Fibroblast of skin of right biceps (primary cell): ENCODE measurements at places on chromosomes 1 and 21.

- DNase-seq, result no peak
Observed at GRCh38 chr1:166579557-166580501, 259.4 kb upstream of the POGK start.

- DNase-seq, result peak; percentile 70
Observed at GRCh38 chr1:61388566-61388965, 306.2 kb downstream of the NFIA start.

DNA sequence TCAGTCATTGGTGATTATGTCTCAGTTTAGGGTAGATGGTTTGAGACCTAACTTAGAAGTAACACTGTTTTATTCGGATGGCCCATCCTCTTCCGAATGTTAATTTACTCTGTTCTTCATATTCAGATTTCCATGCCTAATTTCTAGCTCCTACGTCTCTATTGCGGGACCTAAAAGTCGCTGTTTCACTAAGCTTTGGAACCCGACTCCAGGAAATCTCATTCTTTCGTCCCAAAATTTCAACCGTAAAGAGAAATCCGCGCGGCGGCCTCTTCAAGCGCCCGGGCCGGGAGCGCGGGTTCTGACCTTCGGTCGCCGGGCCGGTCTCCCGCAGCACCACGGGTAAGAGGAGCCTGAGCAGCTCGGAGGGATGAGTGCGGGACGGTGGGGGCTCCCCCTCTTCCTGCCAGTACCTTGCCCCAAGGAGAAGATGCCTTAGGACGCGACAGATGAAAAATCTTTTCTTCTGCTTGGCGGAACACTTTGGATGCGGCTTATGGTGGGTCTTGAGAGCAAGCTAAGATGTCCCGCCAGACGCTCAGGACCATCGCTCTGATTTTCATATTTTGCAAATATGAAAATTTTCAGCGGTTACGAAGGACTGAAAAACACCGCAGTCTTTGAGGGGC lies 128.7 kb downstream of the PPIAL4G start:
- no peak for DNase-seq

DNA sequence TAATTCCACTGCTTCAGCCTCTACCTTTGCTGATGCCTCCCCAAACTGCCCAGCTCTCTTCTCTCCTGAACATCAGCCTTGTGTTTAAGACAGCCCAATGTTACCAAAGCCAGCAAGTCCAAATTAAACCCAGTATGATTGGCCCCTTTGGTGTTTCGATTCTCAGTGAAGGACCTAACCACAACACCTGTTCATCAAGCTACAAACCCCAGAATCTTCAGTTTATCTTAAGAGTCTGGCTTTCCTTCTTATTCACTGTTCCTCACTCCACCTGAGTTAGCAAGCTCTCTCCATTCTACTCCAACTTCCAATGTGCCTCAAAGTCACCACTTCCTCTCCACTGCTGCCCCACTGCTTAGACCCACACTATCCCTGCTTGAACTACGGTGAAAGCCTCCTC lies 25.5 kb upstream of the ITPKB start:
- no peak for DNase-seq

- peak; percentile 53 for DNase-seq
Observed at GRCh38 chr1:201561601-201562000, 22.7 kb downstream of the NAV1 start.

DNA sequence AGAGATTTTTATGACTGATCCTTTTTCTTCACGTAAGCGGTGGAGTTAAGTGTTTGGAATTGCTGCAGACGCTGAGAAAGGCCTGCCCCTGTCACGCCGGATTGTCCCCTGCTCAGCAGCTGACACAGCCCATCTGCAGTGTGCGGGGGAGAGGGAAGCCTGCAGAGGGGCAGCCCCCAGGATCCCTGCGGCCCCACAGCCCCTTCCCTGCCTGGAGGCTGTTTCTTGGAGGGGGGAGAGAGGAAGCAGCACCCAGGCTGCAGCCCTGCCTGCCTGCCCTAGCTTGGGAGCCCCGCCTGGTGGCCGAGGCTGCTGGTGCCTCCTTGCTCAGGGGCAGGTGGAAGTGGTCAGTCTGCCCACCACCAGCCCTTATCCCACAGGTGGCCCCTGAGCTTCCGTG lies 50.7 kb downstream of the PRDM16 start:
- DNase-seq, result no peak

DNA sequence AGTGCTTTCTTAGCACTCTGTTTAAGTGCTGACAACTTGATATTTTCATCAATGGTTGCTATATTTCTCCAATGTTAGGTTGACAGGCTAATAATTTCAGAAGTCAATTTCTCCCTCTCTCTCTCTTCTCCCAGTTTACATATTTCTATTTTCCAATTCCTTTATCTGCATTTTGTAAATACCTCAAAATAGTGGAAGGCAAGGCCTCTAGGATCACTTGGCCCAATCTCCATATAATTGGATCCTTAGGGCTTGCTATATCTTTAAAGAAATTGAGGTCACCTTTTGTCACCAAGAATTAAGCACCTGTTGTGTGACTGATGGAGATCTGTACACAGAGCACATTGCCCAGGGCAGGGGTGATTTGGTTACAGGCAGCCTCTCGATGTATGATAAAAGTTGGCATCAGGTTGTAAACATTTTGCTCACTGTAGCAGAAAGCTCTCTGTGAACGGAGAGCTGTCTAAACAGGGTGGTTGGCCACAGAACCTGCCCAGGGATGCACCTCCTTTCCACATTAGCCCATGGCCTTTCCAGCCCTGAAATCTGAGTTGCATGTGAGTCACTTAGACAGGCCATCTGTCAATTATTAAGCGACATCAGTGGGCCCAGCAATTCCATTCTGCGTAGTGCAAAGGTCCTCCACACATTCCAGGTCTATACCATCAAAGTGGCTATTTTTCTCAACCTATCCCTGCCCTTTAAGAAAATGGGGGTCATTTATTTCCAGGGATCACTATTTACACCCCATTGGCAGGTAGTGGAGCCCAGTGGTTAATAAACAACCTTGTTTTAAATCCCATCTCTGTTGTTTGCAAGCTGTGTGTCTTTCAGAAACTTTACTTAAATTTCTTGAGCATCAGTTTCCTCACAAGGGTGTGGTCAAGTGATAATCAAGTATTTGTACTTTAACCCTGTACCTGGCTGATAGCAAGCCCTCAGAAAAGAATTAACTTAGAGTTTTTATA lies 29.1 kb upstream of the IRF2BP2 start:
- no peak for DNase-seq

DNA sequence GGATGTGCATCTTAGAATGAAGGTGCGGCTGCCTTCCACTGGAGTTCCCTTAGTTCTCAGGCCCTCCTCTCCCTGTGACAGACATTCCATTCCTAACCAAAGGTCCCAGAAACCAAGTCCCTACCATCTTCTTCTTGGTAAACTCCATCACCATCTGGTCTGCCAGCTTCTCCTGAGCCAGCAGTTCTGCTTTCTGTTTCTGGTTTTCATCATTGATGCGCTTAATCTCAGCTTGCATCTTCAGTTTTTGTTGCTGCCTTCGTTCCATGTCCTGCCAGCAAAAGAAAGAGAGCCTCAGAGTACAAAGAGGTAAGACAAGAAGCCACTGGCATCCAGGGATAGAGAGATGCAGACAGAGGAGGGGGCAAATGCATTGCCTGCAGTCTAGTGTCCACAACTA lies 18.0 kb upstream of the VSIG8 start:
- DNase-seq, result no peak

- no peak for DNase-seq
Observed at GRCh38 chr1:52229494-52229893, 87.6 kb downstream of the ZFYVE9 start.

- DNase-seq, result peak; percentile 99
Observed at GRCh38 chr1:49060766-49061165, 284.1 kb upstream of the BEND5 start.

DNA sequence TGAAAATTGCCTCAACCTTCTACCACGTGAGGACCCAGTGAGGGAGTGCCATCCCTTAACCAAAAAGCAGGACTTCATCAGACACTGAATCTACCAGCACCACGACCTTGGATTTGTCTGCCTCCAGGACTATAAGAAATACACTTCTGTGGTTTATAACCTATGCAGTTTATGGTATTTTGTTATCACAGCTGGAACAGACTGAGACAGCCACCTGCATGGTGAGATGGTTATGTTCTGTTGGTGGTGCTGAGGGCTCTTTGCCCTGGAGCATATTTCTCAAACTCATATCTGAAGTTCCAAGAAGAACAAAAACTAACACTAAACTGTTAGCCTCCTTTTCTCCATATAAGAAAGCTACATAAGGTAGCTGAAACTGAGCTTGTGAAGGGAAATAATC lies 69.8 kb upstream of the RGS18 start:
- no peak for DNase-seq

DNA sequence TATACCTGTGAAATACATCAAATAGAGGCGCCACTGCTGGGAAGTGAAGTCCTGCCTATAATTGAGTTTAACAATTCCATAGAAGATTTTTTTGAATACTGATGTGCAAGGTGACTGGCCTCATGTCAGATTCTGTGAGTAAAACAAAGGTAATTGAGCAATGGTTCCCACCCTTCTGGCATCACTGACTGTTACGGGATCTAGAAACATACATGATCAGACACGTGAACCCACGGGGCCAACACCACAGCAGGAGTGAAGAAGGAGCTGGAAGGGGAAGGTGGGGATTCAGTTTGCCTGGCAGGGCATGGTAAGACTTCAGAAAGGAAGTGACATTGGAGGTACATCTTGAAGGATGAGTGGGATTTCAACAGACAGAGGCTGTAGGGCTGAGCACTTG lies 270.2 kb downstream of the DISC1 start:
- no peak for DNase-seq

DNA sequence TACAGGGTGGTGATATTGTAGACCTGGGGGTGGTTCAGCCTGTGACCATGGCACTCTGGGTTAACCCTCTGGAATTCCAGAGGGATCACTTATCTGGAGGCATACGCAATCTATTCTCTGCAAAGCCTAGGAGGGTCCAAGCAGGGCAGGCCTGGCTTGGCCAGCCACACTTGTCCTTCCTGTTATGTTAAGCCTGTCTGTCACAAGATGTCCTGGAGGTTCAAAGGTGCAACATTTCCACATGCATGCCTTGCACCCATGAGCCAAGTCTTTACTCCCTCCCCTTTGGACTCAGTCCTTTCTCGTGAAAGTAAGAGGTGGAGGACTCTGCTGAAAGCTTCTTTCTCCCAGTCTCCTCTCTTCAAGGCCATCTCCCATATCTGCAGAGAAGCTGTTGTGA lies 345.1 kb downstream of the HHIPL2 start:
- DNase-seq, result no peak
